ENCODE measurements at places on chromosomes 1 and 21.
A peak's percentile ranks its signal among the peaks of the same experiment; 100 is the strongest.

DNA sequence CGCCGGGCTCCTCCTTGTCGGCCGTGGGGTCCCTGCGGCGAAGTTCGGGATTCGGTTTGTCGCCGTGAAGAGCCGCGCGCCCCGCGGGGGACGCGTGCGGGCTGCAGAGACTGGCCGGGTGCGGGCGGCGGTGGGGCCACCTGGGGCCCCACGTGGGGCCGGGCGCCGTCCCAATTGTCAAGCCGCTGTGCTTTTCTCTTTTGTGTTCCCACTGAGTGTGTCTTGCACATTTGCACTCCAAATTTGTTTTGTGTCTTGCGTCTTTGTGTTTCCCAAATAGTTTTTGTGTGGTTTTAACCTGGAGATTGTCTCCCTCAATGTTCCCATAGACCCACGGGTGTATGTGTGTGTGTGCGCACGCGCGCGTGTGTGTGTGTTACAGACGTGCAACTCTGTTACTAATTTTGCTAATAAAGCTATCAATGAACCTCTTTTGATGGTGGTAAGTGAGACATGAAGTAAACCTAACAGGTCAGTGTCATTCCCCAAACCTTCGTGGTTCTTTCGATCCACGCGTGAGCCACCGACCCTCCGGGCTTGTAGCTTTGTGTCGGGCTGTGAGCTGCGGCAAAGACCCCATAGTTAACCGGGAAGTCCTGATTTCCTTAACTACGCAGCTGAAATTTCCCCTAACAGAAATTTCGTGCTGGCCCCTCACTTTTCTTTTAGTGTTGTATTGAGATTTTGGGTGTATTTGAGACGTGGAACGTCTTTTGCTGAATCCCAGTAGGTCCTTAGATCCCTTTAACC, 708 bp downstream of the PRDM2 start:
- DNase-seq = peak; percentile 3

GRCh38 chr1:70990469-70991253, 57.0 kb downstream of the PTGER3 start:
- DNase-seq = no peak

DNA sequence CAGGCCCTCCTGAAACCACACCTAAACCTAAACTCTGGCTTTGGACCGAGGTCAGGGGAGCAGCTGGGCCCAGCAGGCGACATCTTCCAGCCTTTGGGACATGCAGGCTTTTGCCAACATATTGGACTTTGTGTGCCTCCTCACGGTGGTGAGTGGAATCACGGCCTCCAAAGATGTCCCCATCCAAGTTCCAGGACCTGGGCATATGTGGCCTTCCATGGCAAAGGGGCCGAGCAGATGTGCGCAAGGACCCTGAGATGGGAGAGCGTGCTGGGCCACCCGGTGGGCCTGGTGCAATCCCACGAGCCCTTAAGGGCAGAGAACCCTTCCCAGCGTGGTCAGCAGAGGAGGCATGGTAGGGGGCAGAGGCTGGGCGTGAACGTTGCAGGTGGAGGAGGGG, 160.8 kb upstream of the C1orf174 start:
- no peak for DNase-seq

- no peak for DNase-seq
These were observed 24.5 kb downstream of the C21orf91 start for GRCh38 chr21:17794518-17795145.

DNA sequence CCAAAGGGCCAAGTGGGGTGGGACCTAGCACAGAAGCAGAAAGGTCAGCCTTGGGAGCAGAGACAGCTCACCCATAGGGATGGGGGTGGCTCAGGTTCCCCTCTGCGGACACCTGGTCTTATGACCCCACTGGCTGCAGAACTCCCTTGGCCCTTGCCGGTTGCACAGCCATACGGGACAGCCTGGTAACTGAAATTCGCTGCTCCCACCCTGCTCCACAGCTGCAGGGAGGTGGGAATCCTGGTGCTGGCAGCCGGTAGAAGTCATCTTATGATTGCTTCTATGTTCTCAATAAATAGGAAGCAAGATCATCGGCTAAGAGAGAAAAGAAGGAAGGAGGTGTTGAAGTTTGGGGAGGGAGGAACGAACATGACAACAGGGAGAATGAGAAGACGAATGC, 64.1 kb downstream of the HLCS start:
- no peak for DNase-seq

- DNase-seq = no peak
These were observed 289.4 kb upstream of the ADGRL4 start for GRCh38 chr1:79295967-79296366.

- no peak for DNase-seq
These were observed 103.4 kb upstream of the ZNF678 start for GRCh38 chr1:227459977-227460376.

DNA sequence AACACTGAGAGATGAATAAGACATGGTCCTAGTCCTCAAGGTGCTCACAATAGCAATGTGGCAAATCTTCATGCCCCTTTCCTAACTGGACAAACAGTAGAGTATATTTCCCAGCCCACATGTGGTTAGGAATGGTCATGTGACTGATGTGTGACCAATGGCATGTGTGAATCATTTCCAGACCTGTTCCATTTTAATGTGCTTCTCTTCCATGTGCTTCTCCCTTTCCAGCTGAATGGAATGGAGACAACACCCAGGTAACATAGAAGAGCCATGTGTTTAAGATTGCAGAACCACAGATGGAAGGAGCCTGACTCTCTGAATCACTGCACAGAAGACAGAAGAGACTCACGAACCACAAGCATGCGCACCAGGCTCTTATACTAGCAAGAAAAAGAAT, 409.9 kb upstream of the NFIA start:
- DNase-seq = no peak

- no peak for DNase-seq
These were observed 24.5 kb upstream of the RGS1 start for GRCh38 chr1:192550922-192551534.

All from activated CD8-positive, alpha-beta memory T cell treated with anti-CD3 and anti-CD28 coated beads for 1 hour (primary cell).